Testis (tissue), 5 donors: ENCODE measurements at places on chromosomes 2 and 18.

- peak; percentile 57 for DNase-seq
These were observed 1.2 kb upstream of the RAB12 start for GRCh38 chr18:8607776-8608742.

- DNase-seq = peak; percentile 53
These were observed 779 bp downstream of the DGKD start for GRCh38 chr2:233354971-233355574.

DNA sequence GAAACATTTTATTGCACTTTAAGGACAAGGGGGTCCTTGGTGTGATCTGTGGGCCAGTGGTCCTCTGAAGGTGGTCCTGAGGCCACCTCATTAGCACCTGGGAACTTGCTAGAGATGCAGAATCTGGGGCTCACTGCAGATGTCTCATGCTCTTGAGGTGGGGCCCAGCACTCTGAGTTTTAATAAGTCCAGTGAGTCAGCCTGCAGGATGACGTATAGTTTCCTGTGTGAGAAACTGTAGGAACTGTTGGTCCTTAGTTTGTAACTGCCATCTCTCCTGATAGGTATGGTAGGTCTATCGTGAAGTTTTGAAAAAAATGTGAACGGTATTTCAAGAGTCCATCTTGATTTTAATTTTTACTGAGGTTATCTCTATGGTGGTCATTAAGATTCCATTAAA, 2.8 kb downstream of the TRPM8 start:
- DNase-seq = no peak

DNA sequence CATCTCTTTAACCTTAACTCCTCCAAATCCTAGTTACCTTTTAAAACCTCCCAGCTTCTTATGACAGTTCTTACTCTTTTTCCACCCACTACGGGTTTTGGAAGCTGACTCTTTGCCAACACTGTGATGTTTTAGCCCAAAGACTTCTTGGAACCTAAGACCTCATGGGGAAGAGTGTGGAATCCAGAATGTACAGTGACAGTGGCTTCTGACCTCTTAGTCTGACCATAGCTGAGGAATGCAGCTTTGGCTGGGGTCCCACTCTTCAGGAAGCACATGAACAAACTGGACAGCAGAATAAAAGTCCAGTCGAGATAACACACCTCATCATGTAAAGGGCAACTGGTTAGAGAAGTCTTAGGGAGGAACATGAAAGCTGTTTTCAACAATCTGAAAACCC, 161.1 kb upstream of the PKDCC start:
- peak; percentile 39 for DNase-seq

DNA sequence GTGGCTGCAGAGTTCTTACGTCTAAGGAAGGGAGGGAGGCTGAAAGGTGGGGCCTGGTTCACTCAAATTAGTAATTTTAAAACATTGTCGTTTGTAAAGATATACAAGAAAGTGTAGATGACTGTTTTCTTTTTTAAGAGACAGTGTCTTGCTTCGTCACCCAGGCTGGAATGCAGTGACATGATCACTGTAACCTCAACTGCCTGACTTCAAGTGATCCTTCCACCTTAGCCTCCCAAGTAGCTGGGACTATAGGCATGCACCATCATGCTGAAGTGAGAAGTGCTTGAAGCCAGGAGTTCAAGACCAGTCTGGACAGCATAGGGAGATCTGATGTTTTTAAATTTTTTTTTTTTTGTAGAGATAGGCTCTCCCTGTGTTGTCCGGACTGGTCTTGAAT, 52.9 kb downstream of the HNRNPLL start:
- DNase-seq = no peak

GRCh38 chr18:55920063-55920462, 332.1 kb upstream of the TCF4 start:
- DNase-seq = no peak

- no peak for DNase-seq
These were observed 449.1 kb downstream of the PIK3C3 start for GRCh38 chr18:42404151-42404550.

DNA sequence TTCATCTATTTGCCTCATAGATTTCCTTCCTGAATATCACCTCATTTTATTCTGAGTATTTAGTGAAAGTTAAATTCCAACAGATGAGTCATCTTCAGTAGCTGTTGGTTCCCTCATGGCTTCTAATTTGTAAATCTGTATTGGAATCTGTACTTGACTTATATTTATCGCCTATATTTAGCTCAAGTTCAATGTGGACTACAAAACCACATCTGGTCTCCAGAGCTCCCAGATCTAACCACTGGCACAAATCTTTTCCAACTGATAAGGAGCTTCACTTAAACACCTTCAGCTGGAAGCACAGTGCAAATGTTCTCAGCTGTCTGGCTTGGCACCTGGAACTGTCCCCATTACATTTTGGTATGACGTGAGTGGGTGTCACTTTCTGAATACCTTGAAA, 82.8 kb upstream of the DSEL start:
- DNase-seq = no peak

DNA sequence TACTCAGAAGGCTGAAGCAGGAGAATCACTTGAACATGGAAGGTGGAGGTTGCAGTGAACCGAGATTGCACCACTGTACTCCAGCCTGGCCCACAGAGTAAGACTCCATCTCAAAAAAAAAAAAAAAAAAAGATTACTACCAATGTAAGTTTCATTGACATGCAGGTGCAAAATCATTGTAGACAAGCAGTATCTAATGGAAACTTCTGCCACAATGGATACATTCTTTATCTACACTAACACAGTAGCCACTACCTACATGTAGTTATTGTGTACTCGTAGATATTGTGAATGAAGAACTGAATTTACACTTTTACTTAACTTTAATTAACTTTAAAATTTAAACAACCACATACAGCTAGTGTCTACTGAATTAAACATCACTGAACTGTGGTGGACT, 10.6 kb downstream of the PPP3R1 start:
- DNase-seq = no peak

DNA sequence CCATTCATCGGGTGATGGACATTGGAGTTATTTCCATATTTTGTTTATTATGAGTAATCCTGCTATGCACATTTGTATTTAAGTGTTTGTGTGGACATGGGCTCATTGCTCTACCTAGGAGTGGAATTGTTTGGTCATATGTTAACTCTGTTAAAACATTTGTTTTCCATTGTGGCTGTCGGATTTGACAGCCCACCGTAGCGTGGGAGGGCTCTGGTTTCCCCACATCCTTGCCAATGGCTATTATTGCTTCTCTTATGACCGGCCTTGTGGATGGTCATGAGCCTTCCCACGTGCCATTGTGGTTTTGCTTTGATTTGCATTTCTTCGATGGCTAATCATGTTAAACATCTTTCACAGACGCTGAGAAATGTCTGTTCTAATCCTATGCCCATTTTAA, 92.0 kb downstream of the ZNF236 start:
- no peak for DNase-seq

DNA sequence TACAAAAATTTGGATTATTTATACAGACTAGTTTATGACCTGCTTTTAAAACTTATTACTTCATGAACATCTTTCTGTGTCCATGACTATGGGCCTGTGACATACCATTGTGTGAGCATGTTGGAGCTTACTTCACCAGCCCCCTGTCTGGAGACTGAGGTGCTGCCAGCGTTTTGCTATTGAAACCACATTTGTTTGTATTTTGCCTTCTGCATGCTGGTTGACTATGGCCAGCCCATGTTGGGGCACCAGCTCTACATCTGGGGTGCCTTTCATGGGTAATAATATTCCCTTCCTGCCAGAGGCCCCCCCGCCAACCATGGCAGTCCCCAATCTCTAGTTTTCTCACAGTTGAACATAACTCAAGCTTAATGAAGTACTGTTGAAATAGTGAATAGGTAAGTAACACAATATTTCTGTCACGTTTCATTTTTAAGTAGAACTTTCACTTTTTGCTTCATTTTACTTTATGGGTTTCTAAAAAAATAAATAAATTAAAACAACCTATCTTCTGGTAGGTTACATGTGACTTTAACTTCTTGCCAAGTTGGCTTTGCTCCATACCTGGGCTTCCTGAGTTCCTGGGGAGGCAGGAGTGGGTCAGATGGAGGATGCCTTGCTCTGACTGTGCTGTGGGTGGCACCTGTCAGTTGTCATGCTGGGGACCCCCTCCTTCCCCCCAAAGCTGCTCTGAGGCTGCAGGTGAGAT, 63.9 kb downstream of the DGKD start:
- DNase-seq = peak; percentile 7

- DNase-seq = no peak
These were observed 44.3 kb downstream of the ZNF236 start for GRCh38 chr18:76866666-76867065.

- DNase-seq = peak; percentile 53
These were observed 617 bp downstream of the FOSL2 start for GRCh38 chr2:28393114-28393836.

DNA sequence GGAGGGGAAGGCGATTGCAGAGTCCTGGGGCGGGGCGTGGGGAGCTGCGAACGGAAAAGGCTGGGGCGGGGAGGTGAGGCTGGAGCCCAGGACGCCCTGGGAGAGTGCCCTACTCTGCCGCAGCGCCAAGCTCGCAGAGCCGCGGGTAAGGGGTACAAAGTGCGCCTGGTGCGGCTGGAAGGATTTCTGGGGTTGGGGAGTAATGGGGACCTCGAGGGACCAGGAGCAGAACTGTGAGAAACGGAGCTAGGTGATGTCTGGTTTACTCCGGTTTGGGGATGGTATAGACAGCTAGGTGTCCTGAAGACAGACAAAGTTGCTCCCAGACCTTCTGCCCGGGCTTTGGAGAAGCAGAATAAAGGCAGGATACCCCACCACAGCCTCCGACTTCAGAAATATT, 718 bp upstream of the NXPH2 start:
- DNase-seq = no peak

GRCh38 chr2:140882671-140883620, 1247.9 kb downstream of the LRP1B start:
- no peak for DNase-seq

GRCh38 chr2:74009577-74009976, 24.9 kb downstream of the TET3 start:
- DNase-seq = peak; percentile 1

DNA sequence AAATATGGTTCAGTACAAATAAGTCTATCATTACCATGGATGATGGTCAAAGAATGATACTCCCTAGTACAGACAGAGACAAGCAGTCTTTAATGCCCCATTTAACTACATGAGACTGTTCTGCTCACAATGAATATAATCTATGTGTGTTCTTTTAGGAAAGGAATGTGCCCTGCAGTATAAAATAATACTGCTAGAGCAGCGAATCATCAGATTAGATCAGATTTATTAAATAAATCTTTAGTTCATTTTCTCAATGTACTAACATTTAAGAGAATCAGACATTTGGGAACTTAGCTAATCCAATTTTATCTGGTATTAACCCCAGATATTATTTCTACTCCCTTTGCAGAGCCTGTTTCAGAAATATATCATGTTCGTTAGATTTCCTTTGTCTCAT, 272.0 kb upstream of the GCFC2 start:
- DNase-seq = no peak

- DNase-seq = no peak
These were observed 808.1 kb downstream of the DCC start for GRCh38 chr18:53148123-53148522.

DNA sequence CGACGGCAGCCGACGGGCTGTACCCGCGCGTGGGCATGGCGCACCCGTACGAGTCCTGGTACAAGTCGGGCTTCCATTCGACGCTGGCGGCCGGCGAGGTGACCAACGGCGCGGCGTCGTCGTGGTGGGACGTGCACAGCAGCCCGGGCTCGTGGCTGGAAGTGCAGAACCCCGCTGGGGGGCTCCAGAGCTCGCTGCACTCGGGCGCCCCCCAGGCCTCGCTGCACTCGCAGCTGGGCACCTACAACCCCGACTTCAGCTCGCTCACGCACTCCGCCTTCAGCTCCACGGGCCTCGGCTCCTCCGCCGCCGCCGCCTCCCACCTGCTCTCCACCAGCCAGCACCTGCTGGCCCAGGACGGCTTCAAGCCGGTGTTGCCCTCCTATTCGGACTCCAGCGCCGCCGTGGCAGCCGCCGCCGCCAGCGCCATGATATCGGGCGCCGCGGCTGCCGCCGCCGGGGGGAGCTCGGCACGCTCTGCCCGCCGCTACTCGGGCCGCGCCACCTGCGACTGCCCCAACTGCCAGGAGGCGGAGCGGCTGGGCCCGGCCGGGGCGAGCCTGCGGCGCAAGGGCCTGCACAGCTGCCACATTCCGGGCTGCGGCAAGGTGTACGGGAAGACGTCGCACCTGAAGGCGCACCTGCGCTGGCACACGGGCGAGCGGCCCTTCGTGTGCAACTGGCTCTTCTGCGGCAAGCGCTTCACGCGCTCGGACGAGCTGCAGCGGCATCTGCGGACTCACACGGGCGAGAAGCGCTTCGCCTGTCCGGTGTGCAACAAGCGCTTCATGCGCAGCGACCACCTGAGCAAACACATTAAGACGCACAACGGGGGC, 2.0 kb downstream of the SP9 start:
- DNase-seq = no peak

DNA sequence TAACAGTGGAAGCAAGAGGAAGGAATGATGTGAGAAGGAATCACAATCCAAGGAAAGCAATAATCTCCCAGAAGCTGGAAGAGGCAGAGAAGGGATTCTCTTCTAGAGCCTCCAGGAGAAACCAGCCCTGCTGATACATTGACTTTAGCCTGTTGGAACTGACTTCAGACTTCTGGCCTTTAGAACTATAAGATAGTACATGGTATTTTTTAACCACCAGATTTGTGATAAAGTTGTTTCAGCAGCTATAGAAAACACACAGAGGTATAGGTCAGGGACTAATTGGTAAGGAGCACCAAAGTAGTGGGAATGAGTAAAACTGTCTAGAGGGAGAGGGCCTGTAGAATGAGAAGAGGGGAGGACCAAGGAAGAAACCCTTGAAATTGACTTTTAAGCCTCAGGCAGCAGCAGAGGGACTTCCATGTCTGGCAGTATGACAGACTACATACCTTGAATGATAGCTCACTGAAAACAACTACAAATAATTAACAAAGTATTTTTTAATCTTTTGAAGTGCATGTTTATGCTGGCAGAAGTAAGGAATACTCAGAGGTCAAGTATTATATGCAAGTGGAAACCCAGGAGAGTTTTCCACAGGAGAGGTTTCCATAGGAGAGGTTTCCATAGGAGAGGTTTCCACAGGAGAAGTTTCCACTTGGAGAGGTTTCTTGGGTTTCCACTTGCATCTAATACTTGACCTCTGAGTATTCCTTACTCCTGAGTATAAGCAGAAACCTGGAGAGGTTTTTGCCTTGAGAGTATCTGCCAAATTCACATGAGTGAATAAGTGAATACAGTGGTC, 33.8 kb upstream of the TMEM17 start:
- DNase-seq = no peak

GRCh38 chr18:70044632-70045031, 97.0 kb upstream of the CD226 start:
- DNase-seq = no peak

GRCh38 chr2:28665041-28665704, 86.5 kb upstream of the PPP1CB start:
- peak; percentile 54 for DNase-seq

GRCh38 chr2:236015171-236015570, 153.0 kb downstream of the GBX2 start:
- no peak for DNase-seq

DNA sequence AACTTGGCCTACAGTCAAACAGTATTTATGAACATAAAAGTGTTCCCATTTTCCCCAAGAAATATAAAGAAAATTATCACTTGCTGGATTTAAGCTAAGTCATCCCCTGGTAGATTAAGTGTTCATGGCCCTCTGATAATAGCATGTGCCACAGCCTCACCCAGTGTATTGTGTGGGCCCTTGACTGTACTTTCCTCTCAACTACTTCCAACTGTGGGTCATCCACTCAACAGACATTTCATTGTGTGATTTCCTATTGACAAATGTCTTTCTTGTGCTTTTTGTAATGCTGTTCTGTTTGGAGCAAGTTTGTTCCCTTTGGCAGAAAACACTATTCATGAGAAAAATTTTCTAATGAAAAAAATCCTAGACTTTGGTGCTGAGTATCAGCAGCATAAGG, 48.4 kb upstream of the TMEM17 start:
- DNase-seq = no peak
